ENCODE measurements at places on chromosomes 13 and 19.
A peak's percentile ranks its signal among the peaks of the same experiment; 100 is the strongest.

DNA sequence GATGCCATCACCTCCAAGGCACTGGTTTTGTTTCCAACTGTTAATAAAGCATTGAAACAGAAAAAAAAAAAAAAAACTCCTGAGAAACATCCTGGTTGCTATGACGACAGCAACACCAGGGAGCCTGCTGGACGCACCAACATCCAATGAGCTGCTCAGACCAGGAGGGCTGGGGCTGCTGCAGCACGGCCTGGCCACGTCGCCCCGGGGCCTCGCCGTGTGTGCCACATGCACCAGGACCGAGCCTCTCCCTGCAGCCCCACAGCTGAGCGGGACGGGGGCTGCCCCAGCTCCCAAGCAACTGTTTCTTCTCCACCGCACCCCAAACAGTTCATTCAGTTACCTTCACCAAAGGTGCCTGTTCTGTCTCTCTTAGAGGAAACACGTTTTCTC lies 54.5 kb downstream of the RASA3 start:
- H3K27ac ChIP-seq: no peak overlapping the region
- H3K4me1 ChIP-seq: peaks cover 2% of the 10 kb centered on the region
- no peaks in the 10 kb centered on the region for H3K36me3 ChIP-seq
- peak; percentile 74 for DNase-seq
- H3K27me3 ChIP-seq: no peaks in the 10 kb centered on the region
- H3K4me3 ChIP-seq: no peak overlapping the region

- H3K4me3 ChIP-seq: no peak overlapping the region
- H3K4me1 ChIP-seq: no peaks in the 10 kb centered on the region
- H3K27me3 ChIP-seq: no peaks in the 10 kb centered on the region
Observed at GRCh38 chr13:72258340-72258981, 391.5 kb upstream of the DACH1 start.

DNA sequence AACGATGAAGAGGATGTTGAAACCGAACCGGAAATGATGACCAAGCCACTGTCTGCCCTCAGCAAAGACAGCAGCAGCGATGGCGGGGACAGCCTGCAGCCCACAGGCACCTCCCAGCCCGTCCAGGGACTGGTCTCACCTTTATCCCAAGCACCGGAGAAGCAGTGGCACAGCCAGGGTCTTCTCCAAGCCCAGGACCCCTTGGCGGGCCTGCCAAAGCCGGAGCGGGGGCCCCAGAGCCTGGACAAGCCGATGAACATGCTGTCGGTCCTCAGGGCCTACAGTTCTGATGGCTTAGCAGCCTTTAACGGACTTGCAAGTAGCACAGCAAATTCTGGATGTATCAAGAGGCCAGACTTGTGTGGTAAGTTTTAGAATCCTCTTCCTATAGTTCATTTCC lies 177.0 kb downstream of the ZNF536 start:
- no peaks in the 10 kb centered on the region for H3K36me3 ChIP-seq
- H3K27me3 ChIP-seq: no peaks in the 10 kb centered on the region
- H3K4me1 ChIP-seq: no peaks in the 10 kb centered on the region
- no peak overlapping the region for H3K4me3 ChIP-seq
- no peak overlapping the region for H3K27ac ChIP-seq

- no peaks in the 10 kb centered on the region for H3K27me3 ChIP-seq
- peaks cover 14% of the 10 kb centered on the region for H3K4me1 ChIP-seq
- H3K4me3 ChIP-seq: no peak overlapping the region
- DNase-seq: no peak
Observed at GRCh38 chr13:97978651-97979050, 25.2 kb downstream of the IPO5 start.

DNA sequence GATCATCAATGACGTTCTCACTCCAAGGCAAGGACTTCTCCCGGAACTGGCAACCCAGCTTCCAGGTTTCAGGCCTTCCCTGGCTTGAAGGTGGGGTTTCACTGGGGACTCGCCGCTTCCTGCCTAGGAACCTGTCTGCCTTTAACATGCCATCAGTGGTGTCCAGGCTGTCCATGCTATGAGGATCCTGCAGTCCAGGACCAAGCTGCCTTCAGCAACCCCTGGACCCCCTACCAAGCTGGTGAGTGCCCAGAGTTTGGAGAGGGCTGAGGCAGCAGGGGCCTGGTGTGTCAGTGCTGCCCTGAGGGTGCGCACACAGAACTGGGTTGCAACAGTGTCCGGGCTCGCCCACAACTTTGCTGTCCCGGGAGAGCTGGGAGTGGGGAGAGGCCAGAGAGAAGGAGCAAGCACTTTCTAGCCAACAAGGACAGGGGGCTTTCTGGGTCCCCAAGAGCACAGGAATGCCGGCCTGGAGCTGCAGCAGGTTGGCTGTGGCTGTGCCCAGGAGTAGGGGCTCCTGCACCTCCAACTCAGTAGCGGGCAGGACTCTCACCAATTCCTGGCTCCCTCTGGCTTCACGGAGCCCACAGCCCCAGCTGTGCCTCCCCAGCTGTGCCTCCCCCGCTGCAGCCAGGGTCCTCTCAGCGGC lies 1563.2 kb upstream of the MIR17HG start:
- no peaks in the 10 kb centered on the region for H3K4me1 ChIP-seq
- no peaks in the 10 kb centered on the region for H3K36me3 ChIP-seq
- no peaks in the 10 kb centered on the region for H3K27me3 ChIP-seq
- H3K27ac ChIP-seq: no peak overlapping the region
- no peak for DNase-seq

GRCh38 chr19:19215792-19216191 lies 4.0 kb downstream of the NCAN start:
- DNase-seq: no peak
- H3K4me1 ChIP-seq: no peaks in the 10 kb centered on the region
- H3K27ac ChIP-seq: no peak overlapping the region
- H3K4me3 ChIP-seq: no peak overlapping the region
- peaks cover 12% of the 10 kb centered on the region for H3K27me3 ChIP-seq

Measured in kidney (tissue), 22 donors.